ENCODE measurements at places on chromosomes 5 and 9. TPM values are rescaled to one million over a fixed set of nuclear protein-coding genes. Genes with fewer than 3 reads are reported as not detected.

GRCh38 chr5:168865968-168866367 lies 286.8 kb upstream of the PANK3 start:
- DNase-seq, result no peak

DNA sequence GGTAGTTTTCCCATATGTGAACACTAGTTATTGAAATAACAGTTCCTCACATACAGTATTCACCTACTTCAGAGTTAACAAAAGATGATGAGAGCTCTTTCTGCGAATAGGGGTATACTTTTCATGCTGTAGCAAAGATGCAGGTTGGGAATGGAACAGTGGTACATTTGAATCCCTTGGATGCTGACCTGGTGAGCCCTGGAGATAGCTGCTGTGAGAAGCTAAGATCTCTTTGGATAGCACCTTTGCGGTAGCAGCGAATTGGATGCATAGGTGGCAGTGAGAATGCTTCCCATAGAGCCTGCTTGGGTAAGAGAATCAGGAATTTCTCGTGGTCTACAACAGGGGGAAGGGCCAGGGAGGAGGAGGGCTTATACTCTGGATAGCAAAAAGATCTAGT lies 61.2 kb downstream of the NUP214 start:
- no peak for DNase-seq

GRCh38 chr9:114399381-114399780 lies 11.6 kb upstream of the AKNA start:
- DNase-seq, result no peak

DNA sequence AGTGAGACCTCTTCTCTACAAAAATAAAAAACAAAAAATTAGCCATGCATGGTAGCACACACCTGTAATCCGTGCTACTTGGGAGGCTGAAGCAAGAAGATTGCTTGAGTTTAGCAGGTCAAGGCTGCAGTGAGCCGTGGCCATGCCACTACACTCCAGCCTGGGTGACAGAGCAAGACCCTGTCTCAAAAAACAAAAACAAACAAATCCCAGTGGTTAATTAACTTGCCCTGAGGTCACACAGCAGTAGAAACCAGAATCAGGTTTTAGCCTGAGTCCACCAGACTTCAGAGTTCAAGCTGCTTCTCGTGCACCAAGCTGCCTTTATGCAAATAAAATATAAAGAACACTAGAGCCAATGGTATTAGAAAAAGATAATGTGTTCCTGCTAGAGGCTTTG lies 169.7 kb downstream of the GOLPH3 start:
- no peak for DNase-seq

DNA sequence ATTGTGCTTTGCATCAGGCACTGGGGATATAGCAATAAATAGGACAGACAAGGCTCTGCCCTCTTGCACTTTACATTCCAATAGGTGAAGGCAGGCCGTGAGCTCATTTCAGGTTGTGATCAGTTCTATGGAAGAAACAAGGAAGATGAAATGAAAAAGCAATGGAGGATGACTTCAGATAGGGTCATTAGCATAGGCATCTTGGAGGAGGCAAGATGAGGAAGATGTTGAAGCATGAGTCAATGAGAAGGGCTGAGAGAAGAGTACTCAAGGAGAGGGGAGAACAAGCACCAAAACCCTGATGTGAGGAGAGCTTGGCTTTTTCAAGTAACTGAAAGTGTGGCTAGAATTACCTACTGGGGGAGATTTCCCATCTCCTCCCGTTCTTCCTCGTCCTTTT lies 5.0 kb upstream of the SPARC start:
- no peak for DNase-seq

GRCh38 chr5:59693492-59694309 lies 199.8 kb downstream of the PDE4D start:
- no peak for DNase-seq

DNA sequence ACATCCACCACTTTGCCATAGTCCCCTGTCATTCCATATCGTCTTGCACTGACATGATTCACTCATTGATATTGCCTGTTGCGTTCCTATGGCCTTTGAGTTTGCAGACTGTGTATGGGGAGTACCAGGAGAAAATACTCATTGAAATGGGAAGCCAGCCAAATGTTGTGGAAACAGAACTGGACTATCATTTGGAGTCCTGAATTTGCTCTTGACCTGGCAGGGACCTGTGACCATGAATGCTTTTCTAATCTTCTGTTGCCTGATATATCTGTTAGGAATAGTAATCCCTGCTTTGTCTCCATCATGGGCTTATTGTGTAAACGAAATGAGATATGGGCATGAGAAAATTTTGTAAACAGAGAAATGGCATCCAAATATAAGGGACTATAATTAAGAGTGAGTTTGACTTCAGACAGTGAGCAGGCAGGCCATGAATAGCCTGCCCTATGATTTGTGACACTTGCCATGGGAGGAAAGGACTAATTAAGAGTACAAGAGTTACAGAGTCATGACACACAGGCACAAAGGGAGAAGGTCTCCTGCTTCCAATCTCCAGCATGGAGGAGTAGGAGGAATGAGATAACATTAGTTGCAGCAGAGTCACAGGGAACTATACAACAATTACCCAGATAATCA lies 572.9 kb upstream of the SGCD start:
- no peak for DNase-seq

- no peak for DNase-seq
These were observed 217.9 kb downstream of the ATPSCKMT start for GRCh38 chr5:10031817-10032216.

DNA sequence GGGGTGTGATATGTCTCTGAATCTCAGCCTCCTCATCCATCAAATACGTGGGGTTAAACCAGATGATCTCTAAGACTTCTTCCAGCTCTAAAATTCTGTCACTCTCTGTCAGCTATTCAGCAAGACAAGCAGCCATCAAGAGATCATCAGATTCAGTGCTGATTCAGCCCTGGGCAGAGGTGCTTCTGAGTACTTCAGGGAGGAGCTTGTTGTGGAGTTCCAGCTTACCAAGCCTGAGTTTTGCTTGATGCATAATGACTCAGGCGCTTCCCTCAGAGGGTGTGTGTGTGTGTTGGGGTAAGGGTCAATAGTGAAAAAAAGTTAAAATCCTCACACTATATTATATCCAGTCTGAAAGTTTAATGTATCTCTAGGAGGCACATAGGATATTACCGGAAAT lies 29.6 kb upstream of the TAF1L start:
- DNase-seq, result no peak

- DNase-seq, result no peak
These were observed 455.0 kb upstream of the DMAC1 start for GRCh38 chr9:8254541-8254940.

- DNase-seq, result no peak
These were observed 72.3 kb upstream of the PRLR start for GRCh38 chr5:35302544-35302943.

- no peak for DNase-seq
These were observed 3.5 kb downstream of the CCNB1 start for GRCh38 chr5:69170495-69170894.

Gene CDK5RAP2
- 48.4 TPM for total RNA-seq

Gene PCDHB6
- total RNA-seq, result not detected

Gene SV2C
- not detected for total RNA-seq

Gene RETREG1
- total RNA-seq, result not detected

Gene RABL6
- total RNA-seq, result 78.1 TPM

Gene SLC34A1
- not detected for total RNA-seq

Gene GARIN3
- total RNA-seq, result not detected

Gene GAPT
- total RNA-seq, result 21.4 TPM
